ENCODE measurements at places on chromosomes 1 and 21.

GRCh38 chr1:1677718-1678580, 14.6 kb downstream of the SLC35E2B start:
- peak; percentile 61 for DNase-seq

- no peak for DNase-seq
Observed at GRCh38 chr1:6495041-6495441, 3.6 kb upstream of the PLEKHG5 start.

- DNase-seq = no peak
Observed at GRCh38 chr1:154295408-154296235, 23.2 kb downstream of the HAX1 start.

GRCh38 chr1:223320959-223321358, 43.0 kb downstream of the SUSD4 start:
- no peak for DNase-seq

DNA sequence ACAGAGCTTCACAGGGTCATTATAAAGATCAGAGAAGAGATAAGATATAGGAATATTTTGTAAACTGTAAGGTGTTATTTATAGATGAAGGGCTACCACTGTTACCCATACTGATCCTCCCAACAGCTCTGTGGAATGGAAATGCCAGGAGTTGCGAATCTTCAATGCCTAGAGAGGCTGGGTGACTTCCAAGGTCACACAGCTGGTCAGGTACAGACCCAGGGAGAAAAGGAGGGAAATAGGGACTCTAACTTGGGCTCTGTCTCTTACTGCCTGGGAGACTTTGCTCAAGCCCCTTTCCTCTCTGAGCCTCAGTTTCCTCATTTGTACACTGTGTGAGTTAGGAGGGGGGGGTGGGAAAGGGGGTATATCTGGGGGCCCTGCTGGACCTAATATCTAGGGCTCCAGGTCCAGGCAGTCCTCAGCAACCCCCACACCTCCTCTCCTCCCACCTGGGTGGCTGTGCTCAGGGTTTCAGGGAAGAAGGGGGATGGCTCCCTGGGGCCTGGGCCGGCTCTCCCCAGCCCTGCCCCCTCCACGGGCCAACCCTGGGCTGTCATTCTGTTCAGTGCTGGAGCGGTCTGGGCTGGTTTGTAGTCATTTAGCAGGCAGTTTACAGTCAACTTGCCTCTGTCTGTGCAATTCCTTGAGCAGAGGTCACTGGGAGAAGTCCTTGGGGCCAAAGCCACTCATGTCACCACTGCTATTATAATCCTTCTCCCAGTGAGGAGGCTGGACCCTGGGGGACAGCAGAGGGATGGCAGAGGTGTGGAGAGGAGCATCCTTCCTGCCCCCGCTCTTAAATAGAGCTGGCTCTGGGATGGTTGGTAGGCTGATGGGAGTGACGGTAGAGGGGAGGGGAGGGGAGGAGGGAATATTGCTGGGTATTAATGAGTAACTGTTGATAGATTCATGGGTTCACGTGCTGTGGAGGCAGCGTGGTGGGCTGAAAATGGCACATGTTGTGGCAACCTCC, 1.7 kb downstream of the BSND start:
- no peak for DNase-seq

Measured in activated naive CD4-positive, alpha-beta T cell treated with anti-CD3 and anti-CD28 coated beads, Interleukin-2, amount 50 U/mL, for 16 hours (primary cell).